ENCODE measurements at places on chromosomes 7 and 10.

DNA sequence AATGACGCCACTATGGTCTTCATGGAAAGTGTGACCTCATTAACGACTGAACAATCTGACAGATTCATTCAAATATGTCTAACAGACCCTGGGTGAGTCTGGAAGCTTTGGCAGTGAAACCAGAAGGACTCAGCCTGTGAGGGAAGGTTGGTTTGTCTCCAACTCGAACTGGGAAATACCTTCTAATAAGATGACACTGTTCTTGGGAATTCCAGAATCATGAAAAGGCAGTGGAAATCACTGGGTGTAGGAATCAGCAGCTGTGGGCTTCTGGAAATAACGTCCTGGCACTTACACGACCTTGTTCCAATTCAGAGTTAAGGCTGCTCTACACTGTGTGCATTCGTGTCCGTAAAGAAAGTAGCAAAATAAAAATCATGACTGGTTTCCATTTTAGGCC, 75.1 kb downstream of the DGKI start:
- no peak for DNase-seq

DNA sequence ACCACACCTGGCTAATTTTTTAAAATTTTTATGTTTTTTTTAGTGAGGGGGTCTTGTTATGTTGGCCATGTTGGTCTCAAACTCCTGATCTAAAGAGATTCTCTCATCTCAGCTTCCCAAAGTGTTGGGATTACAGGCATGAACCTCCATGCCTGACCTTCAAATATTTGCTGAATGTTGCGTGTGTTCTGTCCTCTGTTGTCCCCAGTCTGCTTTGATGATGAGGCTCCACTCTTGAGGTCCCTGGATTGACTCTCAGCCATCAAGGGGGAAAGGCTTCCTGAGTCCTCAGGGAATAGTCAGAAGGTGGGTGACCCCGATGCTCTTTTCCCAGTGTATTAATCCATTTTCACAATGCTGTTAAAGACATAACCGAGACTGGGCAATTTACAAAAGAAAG, 26.0 kb downstream of the LYZL2 start:
- no peak for DNase-seq

- DNase-seq: no peak
These were observed 39.9 kb upstream of the EMX2 start for GRCh38 chr10:117502421-117503243.

DNA sequence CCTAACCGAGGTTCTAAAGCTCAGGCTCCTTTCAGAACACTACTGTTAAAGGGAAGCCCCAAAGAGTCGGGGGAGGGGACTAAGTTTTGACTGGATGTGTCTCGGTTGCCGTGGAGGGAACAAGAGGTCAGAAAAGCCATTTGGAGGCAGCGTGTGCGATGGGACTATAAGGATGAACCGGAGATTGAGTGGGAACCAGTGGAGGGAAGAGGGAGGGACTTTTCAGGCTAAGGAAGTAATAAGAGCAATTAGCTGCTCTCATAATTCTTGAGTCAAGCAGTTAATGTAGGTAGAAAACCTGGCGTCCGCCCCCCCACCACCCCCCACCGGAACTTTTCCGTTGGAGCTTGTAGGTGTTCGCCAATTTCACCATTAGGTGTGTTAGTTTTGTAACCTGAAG, 491 bp upstream of the AKAP9 start:
- DNase-seq: no peak

GRCh38 chr10:109957092-109957797, 33.9 kb upstream of the XPNPEP1 start:
- no peak for DNase-seq

- no peak for DNase-seq
These were observed 234.1 kb upstream of the KMT2E start for GRCh38 chr7:104779888-104780287.

GRCh38 chr7:66142334-66142733, 27.7 kb downstream of the CRCP start:
- no peak for DNase-seq

DNA sequence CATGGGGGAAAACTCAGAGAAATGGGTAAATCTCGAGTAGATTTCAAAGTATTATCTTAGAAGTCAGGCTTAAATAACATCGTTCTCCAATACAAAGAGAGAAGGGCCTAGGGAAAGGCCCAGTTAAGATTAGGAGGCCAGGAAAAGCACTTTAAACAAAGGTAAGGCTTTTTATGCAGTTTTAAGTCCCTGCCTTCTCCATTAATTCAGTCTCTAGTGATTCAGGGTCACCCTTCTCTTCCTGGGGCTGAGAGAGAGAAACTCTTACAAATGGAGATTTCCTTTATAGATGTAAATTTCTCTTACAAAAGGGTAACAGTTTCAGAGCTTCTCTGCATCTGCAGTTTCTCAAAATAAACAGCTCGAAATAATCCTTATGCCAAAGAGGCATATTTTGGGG, 179.3 kb downstream of the HECW1 start:
- no peak for DNase-seq

DNA sequence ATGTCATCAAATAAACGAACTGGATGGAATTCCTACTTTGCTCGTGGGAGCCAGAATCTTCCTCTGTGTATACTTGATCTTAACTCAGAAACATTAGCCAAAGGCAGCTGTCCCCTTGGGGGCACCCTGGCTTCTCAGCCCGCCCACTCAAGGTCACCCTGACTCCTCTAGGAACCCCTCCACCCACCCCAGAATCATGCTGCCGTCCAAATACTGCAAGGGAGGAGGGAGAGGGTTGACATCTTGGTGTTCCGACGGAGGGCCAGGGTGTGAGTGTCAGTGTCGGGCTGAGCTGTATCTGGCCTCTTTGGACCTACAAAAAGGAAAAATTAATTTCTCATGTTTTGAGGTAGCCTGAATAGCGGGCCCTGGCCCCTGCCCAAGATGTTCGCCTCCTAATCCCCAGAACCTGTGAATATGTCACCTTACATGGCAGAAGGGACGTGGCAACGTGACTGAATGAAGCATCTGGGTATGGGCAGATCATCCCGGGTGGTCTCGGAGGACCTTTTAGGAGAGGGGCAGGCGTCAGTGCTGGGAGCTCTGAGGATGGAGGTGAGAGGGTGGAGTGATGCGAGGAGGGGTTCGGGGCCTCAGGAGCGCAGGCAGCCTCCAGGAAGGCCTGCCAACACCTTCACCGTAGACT, 40.5 kb upstream of the RBM33 start:
- no peak for DNase-seq

DNA sequence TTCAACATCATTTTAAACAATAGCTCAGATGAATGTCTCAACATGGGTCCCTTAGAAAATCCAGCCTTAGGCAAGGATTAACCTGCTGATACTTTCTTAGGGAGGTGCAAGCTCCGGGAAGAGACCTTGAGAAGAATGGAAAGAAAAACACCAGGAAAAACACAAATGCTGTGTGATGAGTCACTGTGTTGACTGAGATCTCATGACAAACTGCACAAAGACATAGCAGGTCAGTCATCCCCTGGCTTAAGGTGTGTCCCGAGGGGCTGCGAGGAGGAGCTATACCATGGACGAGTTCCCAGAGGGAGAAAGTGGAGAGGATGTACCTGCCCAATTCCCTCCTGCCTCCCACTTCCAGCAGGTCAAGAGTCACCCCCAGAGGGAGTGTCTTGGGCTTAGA, 98.0 kb downstream of the TEX36 start:
- no peak for DNase-seq

- no peak for DNase-seq
These were observed 12.0 kb upstream of the SLC29A4 start for GRCh38 chr7:5270788-5271187.

DNA sequence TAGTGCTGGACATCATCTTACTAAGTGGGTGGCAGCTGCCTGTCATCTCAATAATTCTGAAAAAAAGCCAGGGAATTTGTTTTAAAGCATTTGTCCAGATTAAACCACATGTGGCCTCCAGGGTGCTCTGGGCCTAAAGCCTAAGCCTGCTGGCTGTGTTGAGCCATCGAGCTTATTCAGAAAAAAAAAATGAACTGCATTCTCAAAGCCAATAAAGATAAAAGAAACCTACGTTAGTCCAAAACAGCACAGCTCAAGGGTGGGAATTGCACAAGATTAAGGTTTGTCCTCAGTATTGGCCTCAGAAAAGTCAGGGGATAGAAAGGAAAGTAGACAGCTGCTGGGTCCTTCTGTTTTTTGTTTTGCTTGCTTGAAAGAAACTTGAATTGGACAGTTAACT, 22.6 kb upstream of the PRTFDC1 start:
- DNase-seq: no peak

GRCh38 chr7:96663457-96663856, 46.2 kb downstream of the SEM1 start:
- no peak for DNase-seq

DNA sequence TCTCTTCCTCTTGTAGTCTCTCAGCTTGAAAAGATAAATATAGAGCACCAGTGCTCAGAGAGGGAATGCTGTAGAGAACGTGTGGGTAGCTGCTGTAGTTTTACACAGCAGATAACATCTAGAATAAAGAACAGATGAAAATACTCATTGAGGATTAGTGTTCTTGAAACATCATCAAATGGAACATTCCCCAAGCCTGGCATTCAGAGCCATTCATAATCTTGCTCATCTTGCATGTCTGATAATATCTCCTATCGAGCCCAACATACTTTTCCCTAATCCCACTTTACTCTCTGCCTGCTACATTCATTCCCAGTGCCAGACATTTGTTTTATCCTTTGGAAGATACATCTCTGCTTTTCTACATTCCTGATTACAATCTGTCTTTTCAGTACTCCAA, 35.2 kb downstream of the MCU start:
- no peak for DNase-seq

- no peak for DNase-seq
These were observed 1052.6 kb downstream of the REEP3 start for GRCh38 chr10:64573623-64574325.

DNA sequence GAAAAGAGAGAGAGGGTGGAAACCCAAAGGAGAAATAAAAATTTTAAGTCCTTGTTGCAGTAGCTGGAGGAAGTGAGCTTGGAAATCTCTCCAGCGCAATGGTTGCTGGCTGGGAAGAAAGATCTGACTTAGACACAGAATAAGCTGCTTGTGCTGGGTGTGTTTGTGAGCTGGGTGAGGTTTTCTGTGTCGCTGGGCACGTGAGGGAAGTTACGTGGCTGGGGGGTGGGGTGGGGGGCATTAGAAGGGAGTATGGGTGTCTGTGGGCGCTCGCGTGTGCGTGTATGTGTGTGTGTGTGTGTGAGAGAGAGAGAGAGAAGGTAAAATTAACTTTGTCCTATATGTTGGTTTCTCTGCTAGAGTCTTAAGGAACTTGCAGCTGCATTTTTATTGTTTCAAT, 11.6 kb downstream of the TCF7L2 start:
- DNase-seq: no peak

GRCh38 chr7:284762-285722, 4.9 kb upstream of the FOXL3 start:
- DNase-seq: no peak

GRCh38 chr10:132737390-132738048, 48.4 kb downstream of the NKX6-2 start:
- DNase-seq: no peak

GRCh38 chr7:138712652-138713051, 11.5 kb upstream of the SVOPL start:
- DNase-seq: no peak

- no peak for DNase-seq
These were observed 99.6 kb upstream of the BTBD16 start for GRCh38 chr10:122171302-122172075.

Measured in activated T-helper 1 cell treated with anti-CD3 and anti-CD28 coated beads, Interleukin-2, amount 50 U/mL, for 16 hours (primary cell).